ENCODE measurements at places on chromosomes 11 and 22.

DNA sequence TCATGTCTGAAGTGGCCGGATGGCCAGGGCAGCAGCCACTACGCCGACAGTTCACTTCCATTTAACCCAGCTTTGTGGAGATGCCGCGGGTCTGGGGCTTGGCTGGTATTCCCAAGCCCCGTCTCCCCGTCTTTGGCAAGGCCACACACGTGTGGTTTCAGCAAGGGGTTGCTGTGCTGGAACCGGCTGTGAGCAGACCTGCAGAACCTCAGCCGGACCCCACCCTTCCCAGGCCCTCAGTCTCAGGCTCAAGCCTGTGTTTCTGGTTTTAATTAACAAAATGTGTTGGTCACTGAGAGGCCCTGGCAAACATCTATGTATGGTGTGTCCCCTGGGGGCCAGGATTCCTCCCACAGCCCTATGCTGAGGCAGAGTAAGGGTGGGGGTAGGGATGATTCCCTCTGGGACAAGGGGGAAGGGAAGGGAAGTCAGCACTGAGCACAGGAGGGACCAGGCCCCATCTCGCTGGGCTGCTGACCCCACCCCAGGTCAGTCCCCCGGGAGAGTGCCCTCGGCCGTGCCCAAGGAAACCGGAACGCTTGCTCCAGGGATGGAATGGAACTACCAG is 9.3 kb downstream of the OSBPL5 start:
- ATAC-seq, result no peak

DNA sequence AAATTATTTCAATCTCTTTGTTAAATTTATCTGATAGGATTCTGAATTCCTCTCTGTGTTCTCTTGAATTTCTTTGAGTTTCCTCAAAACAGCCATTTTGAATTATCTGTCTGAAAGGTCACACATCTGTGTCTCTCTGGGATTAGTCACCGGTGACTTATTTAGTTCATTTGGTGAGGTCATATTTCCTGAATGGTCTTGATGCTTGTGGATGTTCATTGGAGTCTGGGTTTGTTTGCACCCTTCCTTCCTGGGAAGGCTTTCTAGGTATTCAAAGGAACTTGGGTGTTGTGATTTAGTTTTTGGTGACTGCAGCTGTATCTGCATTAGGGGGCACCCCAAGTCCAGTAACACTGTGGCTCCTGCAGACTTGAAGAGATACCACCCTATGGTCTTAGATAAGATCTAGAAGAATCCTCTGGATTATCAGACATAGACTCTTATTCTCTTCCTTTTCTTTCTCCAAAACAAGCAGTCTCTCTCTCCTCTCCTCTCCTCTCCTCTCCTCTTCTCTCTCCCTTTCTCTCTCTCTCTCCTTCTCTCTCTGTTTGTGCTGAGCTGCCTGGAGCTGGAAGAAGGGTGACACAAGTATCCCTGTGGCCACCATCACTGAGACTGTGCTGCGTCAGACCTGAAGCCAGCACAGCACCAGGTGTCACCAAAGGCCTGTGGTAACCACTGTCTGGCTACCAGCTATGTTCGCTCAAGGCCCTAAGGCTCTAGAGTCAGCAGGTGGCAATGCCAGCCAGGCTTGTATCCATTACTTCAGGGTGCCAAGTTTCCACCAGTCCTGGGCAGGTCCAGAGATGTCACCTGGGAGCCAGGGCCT is 3.3 kb upstream of the HEPN1 start:
- no peak for ATAC-seq

- ATAC-seq, result no peak
These were observed 245.1 kb upstream of the ARHGAP42 start for GRCh38 chr11:100442017-100442416.

- ATAC-seq, result no peak
These were observed 101.6 kb downstream of the CCDC81 start for GRCh38 chr11:86476109-86476861.

- no peak for ATAC-seq
These were observed 223.2 kb upstream of the E2F8 start for GRCh38 chr11:19463976-19464375.

DNA sequence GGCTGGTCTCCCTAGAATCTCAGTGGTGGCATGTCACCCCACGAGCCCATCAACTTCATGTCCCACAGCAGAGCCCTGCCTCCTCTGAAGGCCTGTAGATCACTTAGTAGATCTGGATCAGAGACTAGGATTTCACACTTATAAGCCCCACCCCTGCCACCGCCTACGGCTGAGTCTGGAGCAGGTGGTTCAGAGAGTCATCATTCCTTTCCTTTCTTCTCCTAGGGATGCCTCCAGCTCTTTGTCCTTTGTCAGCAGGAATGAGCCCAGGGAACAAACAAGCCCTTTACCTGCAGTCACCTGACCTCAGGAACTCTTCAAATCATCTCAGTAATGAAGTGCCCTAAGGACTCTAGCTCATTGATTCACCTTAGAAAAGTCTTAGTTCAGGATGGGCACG is 37.8 kb downstream of the SCGB1A1 start:
- ATAC-seq, result no peak

DNA sequence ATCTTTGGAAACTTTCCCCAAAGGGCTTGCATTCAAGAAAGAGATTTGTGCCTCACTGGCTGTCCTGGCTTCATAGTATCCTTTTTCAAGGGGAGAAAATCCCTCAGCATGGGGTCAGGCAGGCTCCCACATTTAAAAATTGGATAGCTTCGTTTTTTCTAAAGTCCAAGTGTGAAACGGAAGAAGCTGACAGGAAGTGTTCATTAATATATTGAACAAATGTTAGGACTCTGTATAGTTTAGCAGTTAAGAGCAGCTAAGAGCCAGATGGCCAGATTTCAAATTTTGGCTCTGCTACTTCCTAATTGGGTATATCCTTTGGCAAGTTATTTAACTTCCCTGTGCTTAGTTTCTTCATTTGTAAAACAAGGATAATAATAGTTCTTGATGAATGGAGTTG is 354.9 kb upstream of the FAT3 start:
- ATAC-seq, result no peak

GRCh38 chr22:45235851-45236342 is 4.8 kb downstream of the KIAA0930 start:
- no peak for ATAC-seq

DNA sequence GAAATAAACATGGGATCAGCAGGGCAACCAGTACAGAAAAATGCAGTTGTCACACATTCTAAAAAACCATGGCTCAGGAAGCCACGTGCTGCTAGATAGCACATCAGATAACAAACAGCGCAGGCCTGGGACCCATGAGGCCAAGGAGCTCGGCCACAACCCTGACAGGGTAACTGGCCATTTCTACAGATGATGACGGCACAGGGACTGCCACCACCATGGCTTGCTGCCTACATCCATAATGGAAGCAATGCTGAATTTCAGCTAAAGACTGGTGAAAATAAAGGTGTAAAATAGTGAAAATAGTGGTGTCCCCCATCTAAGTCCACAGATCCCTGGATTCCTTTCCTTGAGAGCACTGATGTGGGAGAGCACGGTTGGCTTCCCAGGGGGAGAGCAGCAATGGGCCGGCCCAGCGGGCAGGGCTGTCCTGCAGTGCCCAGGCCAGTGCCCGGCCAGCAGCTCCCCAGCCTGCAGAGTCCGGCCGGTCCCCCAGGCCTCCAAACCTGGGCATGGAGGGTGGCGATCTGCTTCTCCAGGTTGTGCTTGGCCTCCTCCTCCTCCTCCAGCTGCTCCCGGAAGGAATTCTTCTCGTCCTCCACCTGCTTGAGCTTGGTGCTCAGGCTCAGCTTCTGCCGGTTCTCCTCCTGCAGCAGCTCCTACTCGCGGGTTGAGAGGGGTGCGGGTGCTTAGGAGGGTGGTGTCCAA is 40.0 kb downstream of the APOL1 start:
- ATAC-seq, result no peak

- no peak for ATAC-seq
These were observed 2.7 kb downstream of the RFPL2 start for GRCh38 chr22:32202161-32202538.

GRCh38 chr22:19757140-19757984 is 3.2 kb upstream of the TBX1 start:
- ATAC-seq, result no peak

DNA sequence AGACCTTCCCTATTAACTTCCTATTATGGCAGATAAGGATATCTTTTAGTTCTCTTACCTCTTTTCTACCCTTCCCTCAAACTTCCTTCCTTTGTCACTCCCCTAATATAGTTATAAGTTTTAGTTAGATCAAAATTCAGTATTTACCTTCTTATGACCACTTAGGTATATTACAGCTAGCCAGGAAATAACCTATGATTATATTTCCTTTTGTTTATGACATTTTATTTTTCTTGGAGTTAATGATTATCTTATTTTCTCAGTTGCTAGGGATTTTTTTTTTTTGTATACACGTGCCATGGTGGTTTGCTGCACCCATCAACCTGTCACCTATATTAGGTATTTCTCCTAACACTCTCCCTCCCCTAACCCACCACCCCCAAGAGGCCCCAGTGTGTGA is 88.2 kb upstream of the ZBED5 start:
- ATAC-seq, result no peak

DNA sequence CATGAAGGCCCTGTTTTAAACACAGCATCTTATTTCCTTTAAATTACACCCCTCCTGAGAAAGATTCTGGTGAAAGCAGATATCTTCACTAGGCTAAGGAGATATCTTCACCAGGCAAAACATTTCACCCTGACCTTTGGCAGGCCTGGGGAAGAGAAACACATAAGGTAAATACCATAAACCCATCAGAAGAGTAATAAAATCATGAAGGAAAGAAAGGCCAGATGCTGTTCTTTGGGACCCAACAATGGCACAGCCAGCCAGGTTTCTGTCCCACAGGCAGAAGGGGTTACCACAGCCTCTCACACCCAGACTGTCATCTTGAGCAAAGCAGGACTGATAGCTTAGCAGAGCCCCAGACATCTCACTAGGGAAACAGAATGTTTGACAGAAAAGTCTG is 125.4 kb downstream of the CCDC34 start:
- no peak for ATAC-seq

GRCh38 chr11:38476808-38477575 is 1879.0 kb upstream of the RAG2 start:
- ATAC-seq, result no peak

GRCh38 chr22:22818202-22818538 is 69.4 kb upstream of the IGLL5 start:
- ATAC-seq, result no peak

Data from activated CD4-positive, CD25-positive, alpha-beta regulatory T cell treated with anti-CD3 and anti-CD28 coated beads, Interleukin-2, amount 50 U/mL, for 24 hours (primary cell).